ENCODE measurements at places on chromosomes 4 and X.

DNA sequence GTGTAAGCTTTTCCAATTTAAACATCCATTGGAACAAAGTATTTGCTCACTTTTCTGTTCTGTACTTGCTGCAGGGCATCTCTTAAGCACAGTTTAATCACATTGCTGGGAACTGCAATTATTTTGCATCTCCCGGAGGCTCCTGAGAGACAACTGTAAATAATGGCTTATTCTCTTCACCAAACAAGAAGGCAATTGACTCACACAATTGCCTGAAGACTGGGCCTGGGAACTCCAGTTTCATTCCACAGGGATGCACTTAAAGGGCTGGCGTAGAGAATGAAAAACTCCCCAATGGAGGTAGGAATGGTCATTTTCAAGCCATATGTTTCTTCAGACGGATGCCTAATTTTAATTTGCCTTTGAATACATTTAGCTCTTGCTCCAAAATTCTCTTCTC is 29.5 kb downstream of the TFDP3 start:
- DNase-seq, result no peak

DNA sequence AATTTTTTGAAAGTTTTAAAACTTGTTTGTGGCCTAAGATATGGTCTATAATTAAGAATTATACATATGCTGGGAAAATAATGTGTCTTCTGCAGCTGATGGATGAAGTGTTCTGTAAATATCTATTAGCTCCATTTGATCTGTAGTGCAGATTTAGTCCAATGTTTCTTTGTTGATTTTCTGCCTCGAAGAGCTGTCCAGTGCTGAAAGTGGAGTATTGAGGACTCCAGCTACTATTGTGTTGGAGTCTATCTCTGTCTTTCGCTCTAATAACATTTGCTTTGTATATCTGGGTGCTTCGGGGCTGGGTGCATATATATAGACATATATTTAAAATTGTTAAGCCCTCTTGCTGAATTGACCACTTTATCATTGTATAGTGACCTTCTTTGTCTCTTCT is 2127.3 kb downstream of the PCDH7 start:
- DNase-seq, result no peak

- no peak for DNase-seq
These were observed 482.9 kb downstream of the NAF1 start for GRCh38 chr4:162683659-162684370.

DNA sequence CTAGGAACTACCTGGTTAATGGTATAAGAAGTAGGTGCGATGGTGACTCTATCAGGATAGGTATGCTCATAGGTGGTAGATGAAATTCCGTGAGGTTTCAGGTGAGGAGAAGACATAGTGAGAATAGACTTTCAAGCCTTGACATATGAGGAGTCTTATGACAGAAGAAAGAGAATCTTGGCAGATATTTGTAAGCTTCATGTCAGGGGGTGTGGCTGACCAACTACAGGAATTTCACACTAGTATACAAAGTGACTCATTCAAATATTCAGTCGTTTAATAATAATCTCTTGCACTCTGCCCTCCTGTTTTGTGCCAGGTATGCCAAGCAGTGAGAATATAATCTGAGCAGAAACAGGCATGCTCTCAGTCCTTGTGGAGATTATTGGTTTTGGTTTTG is 22.8 kb downstream of the PACRGL start:
- no peak for DNase-seq

- no peak for DNase-seq
These were observed 1.8 kb upstream of the GPC3 start for GRCh38 chrX:133987188-133987587.

DNA sequence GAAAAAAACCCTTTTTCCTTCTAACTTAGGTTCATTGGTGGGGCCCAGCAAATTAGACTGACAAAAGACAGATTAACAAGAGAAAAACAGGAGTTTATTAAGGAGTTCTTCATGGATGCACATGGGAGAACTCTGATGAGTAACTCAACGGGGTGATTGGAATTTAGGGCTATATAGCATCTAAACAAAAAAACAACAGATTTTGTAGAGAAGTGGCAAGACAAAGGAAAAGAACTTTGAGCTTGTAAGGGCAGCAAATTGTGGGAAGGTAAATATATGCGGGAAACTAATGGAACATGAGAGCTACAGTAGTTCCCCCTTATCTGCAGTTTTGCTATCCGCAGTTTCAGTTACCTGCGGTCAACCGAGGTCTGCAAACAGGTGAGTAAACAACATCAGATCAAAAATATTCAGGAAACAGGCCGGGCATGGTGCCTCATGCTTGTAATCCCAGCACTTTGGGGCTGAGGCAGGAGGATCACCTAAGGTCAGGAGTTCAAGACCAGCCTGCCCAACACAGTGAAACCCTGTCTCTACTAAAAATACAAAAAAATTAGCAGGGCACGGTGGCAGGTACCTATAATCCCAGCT is 573.6 kb downstream of the ADGRL3 start:
- DNase-seq, result no peak

GRCh38 chr4:113232194-113232593 is 182.7 kb downstream of the ANK2 start:
- no peak for DNase-seq

DNA sequence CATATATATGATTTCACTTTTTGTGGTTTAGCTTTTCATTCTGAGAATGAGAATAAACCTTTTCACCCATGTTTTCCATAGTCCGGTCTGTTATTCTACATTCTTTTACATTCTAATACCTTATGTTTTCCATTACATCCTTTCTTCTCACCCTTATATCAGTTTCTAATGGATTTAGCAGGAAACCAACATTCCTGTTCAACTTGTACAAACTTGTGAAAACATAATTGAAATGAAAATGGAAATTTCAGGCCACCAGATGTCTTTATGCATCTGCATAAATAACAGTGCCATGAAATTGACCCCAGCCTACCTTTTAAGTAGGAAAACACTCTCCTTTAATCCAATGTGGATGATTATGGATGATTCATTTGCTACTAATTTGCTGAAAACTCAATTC is 494.8 kb upstream of the ZFP42 start:
- no peak for DNase-seq

GRCh38 chr4:41319553-41319952 is 62.8 kb downstream of the UCHL1 start:
- DNase-seq, result no peak

DNA sequence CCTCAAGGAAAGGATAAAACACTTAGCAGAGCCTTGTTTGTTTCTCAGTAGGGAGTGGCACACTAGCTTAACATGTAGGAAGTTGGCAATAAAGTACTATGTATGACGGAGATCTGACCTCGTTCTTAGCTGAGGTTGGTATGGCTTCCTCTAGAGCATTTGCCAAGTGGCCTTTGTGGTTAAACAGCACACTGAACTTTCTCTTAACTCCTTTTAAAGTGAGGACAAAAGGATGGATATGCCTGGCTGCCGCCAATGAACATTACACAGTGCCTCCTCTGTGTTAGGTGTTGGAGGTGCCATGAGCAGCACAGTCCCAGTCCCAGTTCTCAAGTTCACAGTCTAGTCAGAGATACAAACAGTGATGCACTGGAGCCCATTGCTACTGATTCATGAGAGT is 54.4 kb downstream of the VGLL1 start:
- no peak for DNase-seq

- no peak for DNase-seq
These were observed 99.5 kb downstream of the PPP2R2C start for GRCh38 chr4:6372649-6373525.

DNA sequence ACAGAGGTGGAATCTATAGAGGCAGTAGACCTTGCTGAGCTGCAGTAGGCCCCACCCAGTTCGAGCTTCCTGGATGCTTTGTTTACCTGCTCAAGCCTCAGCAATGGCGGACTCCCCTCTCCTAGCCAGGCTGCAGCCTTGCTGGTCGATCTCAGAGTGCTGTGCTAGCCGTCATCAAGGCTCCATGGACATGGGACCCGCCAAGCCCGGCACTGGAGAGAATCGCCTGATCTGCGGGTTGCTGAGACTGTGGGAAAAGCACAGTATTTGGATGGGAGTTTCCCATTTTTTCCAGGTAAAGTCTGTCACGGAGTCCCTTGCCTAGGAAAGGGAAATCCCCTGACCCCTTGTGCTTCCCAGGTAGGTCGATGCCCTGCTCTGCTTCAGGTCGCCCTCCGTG is 124.8 kb upstream of the KLF8 start:
- DNase-seq, result no peak

DNA sequence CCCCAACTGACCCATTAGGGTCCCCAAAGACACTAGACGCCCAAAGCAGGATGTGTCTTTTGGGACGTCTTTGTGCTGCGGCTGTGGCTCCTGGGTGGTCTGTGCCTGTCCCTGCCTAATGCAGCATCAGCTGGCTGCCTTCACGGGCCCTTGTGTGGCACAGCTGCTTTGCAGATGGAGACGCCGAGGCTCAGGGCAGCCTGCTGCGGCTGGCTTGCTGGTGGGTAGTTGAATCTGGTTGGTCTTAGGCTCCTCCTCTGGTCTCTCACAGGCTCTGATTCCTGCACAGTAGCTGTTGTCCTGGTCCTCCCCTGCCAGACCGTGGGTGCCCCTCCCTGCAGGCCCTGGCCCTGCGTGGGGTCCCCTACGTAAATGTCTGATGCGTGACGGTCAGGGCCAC is 8.1 kb downstream of the CPZ start:
- DNase-seq, result no peak

GRCh38 chr4:177771645-177772044 is 329.4 kb upstream of the AGA start:
- DNase-seq, result no peak

- no peak for DNase-seq
These were observed 100.3 kb upstream of the PDE5A start for GRCh38 chr4:119728692-119729593.

GRCh38 chr4:154456240-154456639 is 35.4 kb downstream of the DCHS2 start:
- DNase-seq, result no peak

DNA sequence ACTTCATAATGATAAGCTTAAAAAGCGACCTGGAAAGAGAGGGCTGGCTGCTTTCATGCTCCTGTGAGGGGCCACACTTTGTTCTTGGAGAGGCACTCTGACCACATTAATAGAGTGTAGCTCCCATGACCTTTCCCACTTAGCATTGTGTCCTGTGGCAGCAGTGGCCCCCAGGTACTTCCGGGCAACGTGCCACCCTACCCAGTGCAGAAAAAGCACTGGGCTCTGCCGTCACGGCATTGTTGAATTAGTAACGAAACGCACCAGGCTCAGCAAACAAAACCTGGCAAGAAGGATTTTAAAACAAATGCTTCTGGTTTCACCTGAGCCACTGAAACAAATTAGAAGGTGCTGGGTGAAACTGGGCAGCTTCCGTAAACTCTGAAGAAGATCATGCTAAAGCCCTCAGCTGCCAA is 5.4 kb upstream of the SORBS2 start:
- DNase-seq, result no peak

GRCh38 chrX:11724122-11725017 is 33.7 kb upstream of the MSL3 start:
- no peak for DNase-seq

DNA sequence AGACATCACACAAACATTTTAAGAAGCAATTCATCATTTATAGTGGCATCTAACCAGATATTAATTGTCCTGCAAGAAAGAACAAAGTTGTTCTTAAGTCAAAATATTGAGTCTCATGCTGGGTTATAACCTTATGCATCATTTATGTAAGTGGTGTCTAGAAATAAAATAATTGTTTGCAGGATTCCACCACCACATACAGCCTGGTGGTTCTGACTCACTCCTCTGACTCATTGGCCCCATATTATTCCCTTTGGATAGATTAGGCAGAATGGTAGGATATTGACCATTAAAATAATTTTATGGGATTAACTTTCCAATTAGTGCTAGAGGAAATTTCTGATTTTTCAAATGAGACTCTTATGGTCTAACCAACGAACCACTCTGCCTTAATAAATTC is 384.5 kb downstream of the GRXCR1 start:
- DNase-seq, result no peak

DNA sequence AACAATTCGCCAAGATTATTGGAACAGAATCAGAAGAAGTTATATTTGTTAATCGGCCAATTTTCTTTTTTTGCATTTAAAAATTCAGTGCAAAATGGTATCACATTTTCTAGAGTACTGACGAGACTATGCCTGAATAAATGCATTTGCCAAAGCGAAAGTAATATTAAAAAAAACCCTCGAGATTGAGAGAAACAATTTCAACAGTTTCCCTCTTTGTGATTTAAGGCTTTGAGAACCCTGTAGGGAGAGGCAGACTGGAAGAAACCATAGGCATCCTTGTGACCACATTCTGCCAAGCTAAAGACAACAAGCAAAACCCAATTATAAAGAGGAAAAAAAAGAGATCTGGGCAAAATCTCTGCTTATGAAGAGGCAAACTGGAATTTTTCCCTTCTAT is 218.1 kb upstream of the GK2 start:
- no peak for DNase-seq

GRCh38 chr4:1137850-1138249 is 24.5 kb upstream of the RNF212 start:
- DNase-seq, result no peak

GRCh38 chr4:13626492-13627177 is 890 bp downstream of the BOD1L1 start:
- DNase-seq, result no peak

GRCh38 chrX:10450229-10450958 is 170.0 kb downstream of the MID1 start:
- DNase-seq, result no peak

- DNase-seq, result no peak
These were observed 693 bp downstream of the ATP10D start for GRCh38 chr4:47485768-47486167.

DNA sequence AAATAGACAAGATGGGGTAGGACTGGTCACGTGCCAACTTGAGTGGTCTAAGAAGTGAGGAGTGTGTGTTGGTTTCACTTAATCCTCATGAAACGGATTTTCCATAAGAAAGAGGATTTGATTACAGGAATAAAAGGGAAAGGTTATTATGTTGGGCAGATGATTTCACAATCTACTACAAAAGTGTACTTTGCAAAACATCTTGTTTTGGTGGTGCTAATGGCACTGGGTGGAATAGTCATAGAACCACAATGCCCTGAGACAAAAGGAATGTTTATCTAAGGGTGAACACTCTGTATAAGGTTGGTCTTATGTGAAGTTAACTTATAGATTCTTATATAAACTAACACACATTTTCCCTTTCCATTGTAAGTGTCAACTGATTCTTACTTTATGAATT is 45.6 kb downstream of the GLUD2 start:
- no peak for DNase-seq

GRCh38 chr4:56844802-56845580 is 23.5 kb upstream of the SPINK2 start:
- DNase-seq, result no peak

DNA sequence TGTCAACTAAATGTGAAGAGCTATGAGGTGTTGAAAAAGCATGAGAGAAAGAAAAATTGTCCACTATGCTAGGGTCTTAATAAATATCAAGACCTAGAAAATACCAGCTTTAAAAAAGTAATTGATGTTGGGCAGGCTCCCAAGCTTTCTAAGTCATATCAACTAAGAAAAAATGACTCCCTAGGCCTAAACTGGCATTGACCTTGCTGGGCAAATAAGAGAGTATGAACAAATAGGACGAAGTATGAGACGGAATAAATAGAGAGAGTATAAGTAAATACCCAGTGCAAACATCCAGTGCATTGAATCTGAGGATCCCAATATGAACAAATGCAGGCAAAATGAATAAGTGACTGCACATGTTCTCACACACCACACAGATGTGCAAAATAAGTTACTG is 3.2 kb downstream of the KDR start:
- DNase-seq, result no peak
